ENCODE measurements at places on chromosomes 3 and 15.
A peak's percentile ranks its signal among the peaks of the same experiment; 100 is the strongest.

GRCh38 chr3:124217542-124217941 is 225.6 kb upstream of the ROPN1 start:
- peak; percentile 35 for DNase-seq

DNA sequence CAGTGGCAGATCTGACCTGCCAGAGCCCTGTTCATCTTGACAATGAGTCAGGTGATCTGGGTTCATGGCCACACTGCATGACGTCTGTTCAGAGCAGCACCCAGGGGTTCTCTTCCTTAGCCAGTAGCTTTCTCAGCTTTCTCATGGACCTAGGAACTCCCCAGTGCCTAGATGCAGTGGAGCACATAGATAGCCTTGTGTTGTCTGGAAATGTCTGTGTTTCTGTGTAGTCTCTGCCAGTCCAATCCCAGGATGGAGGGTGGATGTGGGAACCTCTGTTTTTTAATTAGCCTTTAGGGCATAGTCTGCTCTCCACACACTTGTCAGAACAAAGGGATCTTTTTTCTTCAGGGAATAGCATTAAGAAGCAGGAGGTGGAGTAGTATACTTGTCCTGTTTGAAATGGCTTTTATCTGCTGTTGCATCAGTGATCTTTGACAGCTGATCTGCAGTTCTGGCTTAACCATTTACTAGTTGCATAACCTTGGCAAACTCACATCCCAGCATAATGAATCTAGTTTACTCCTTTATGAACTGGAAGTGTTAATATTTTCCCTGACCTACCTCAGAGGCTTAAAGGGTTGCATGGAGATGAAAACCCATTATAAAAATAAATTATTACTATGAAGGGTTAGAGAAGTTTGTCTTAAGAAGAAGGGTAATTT is 16.1 kb upstream of the CACNA1D start:
- DNase-seq, result no peak

- DNase-seq, result no peak
Measured at GRCh38 chr15:78620021-78620526, 722 bp downstream of the CHRNA3 start.

GRCh38 chr3:10975695-10976234 is 16.8 kb upstream of the SLC6A1 start:
- no peak for DNase-seq

- no peak for DNase-seq
Measured at GRCh38 chr3:29453284-29454001, 172.6 kb downstream of the RBMS3 start.

- no peak for DNase-seq
Measured at GRCh38 chr3:158404131-158404718, 166.8 kb upstream of the MLF1 start.

DNA sequence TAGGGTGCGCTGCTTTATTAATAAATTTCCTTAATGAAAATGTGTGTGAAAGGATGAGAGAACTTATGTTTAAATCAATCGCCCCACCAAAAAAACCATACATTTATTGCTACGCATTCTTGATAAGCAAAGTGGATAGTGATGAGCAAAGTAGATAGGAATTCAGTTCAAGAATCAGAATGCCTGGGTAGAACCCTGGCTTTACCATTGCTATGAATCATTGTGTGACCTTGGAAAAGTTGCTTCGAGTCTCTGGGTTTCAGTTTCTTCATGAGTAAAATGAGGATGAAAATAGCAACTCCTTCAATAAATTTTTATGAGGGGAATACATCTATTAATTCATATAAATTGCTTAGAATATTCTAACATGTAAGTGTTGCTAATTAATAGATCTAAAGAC is 2.6 kb upstream of the ALCAM start:
- no peak for DNase-seq

DNA sequence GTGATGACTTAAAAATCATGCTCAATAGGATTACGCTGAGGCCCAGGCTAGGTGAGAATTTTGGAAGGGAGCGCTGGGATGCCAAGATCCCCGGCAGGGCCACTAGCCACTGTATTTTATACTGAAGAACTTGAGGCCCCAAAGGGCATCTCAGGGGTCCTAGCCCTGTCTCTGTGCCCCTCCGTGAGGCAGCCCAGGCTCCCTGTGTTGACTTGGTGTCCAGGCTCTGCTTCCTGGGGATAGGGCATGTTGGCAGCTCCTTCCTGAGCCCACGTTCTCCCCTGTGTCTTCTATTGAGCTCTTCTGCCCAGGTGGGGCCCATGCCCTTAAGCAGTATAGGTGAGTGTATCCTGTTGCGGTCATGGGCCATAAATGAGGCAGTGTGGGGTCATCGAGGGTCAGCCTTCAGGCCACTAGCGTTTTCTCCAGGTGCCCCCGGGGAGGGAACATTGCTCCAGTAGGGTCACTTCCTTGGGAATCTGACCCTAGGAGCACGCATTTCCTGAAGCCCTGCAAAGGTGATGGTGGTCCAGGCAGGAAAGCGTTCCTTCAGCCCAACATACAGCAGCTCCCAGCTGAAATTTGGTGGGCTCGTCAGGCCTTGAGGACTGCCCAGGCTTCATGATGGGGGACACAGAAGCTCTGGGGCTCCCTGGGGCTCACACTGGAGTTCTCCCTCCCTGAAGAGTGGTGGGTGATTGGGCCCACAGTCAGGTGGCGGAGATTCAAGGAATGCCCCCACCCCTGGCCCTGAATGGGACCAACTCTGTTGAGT is 189.4 kb downstream of the UBE3A start:
- no peak for DNase-seq

DNA sequence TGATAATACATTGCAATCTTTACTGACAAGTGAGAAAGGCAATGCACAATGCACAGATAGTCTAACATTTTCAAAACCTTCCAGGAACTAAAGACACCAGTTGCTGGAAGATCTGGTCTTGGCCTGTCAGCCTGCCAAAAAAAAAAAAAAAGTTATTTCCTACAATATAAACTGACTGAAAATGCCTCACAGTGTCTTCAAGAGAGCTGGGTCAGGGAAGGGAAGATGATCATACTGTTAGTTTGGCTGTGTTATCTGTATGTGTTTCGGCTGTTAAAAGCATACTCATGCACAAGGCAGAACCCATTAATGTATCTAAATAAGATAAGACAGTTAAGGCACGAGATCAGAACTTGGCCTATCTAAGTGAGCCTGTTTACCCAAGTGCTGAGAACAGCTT is 673.4 kb downstream of the MECOM start:
- no peak for DNase-seq

- no peak for DNase-seq
Measured at GRCh38 chr15:100642213-100642949, 40.0 kb downstream of the ASB7 start.

- no peak for DNase-seq
Measured at GRCh38 chr3:116188231-116188785, 257.0 kb downstream of the LSAMP start.

- DNase-seq, result no peak
Measured at GRCh38 chr15:58232281-58233065, 94.3 kb downstream of the AQP9 start.

- DNase-seq, result no peak
Measured at GRCh38 chr15:67303490-67304363, 49.1 kb downstream of the IQCH start.

DNA sequence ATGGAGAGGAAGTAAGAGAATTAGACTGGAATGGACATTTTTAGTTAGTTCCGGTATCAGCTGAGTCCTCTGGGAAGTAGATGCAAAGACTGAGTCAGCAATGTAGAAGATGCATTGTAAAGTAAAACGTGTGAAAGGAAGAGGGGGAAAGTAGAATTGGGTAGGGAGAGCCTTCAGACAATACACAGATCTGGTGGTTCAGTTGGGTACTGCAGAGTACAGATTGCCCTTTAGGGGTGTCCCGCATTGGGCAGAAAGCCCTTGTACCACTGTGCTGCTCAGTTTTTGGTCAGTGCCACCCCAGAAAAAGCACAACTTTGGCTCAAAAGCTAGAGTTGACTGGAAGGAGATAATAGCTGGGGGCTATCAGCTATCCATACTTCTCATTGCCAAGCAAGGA is 247.4 kb downstream of the KBTBD8 start:
- no peak for DNase-seq

GRCh38 chr3:106241593-106241992 is 372.8 kb upstream of the CBLB start:
- no peak for DNase-seq

- no peak for DNase-seq
Measured at GRCh38 chr3:156455839-156456238, 99.1 kb downstream of the SSR3 start.

DNA sequence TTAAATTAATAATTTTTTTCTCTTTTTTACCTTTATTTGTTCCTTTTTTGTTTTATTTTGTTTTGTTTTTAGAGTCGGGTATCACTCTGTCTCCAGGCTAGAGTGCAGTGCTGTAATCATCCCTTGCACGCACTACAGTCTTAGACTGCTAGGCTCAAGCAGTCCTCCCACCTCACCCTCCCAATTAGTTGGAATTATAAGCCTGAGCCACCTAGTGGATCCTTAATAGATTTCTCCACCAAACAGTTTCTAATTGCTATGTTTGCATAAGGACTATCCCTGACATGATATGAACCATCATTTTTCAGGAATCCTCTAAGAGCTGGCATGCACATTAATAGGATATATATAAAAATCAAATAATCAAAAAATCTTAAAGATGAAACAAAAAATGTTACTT is 993.2 kb downstream of the OTOL1 start:
- DNase-seq, result no peak

DNA sequence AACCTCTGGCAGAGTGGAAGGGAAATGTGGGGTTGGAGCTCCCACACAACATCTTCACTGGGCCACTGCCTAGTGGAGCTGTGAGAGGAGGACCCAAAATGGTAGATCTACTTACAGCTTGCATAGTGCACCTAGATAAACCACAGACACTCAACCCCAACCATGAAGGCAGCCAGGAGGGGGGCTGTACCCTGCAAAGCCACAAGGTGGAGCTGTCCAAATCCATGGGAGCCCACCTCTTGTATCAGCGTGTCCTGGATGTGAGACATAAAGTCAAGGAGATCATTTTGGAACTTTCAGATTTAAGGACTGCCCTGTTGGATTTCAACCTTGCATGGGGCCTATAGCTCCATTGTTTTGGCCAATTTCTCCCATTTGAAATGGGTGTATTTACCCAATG is 20.9 kb downstream of the TP63 start:
- DNase-seq, result no peak

- DNase-seq, result no peak
Measured at GRCh38 chr3:46438831-46439230, 25.9 kb downstream of the LTF start.

DNA sequence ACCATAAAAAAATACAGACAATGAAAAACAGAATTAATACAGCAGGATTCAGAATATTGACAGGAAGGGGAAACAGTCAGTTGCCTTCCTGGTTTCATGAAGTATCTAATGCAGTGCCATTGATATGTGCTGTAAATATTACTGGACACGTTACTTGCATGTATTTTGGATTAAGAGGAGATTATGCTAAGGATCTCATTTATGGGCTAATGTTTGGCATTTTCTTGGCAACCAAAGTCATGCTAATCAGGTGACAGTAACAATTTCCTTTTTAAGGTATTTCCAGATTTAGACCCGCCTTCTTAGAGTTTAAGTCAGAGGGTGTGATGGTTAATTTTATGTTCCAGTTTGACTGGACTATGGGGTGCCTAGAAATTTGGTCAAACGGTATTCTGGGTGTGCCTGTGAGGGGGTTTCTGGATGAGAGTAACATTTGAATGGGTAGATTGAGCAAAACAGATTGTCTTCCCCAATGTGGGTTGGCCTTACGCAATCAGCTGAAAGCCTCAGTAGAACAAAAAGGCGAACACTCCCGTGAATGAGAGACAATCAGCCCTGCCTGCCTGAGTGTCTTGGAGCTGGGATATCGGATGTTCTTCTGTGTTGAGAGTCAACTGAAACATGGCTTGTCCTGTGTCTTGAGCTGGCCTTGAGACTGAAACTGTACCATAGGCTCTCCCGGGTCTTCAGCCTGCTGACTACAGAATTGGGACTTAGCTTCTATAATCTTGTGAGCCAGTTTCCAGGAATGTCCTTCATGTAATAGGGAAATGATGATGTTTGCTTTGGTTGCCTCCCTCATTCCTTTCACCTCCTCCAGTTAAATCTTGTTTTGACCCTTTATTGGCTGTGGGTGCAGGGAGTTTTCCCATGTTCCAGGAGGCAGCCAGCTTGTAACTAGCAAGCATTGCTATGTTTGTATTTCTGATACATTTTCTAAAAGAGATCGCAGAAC is 10.5 kb downstream of the SQOR start:
- DNase-seq, result no peak

DNA sequence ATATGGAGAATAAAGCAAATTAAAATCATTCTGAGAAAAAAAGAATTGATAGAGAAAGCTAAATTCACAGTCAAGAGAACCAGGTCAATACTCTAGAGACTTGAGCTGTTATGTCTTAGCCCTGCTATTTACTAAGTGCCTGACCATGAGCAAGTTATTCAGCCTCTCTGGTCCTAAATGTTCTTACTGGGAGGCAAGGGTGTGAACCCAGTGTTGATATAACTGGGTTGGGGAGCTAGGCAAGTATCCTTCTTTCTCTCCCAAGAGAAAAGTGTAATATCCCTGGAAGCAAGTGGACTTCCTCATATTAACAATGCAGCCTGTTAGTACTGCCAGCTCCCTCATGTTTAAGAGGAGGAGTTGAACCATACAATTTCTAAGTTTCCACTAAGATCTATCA is 488.9 kb upstream of the RASGRP1 start:
- DNase-seq, result no peak

GRCh38 chr3:4977001-4977852 is 2.0 kb upstream of the BHLHE40 start:
- DNase-seq, result no peak

GRCh38 chr3:101281521-101282030 is 38.8 kb downstream of the IMPG2 start:
- DNase-seq, result no peak
